ENCODE measurements at places on chromosomes 7 and 10. TPM values are rescaled to one million over a fixed set of nuclear protein-coding genes. Genes with fewer than 3 reads are reported as not detected.

SLC13A1 gene
- not detected for total RNA-seq

CYP3A7 gene
- total RNA-seq = not detected

CTNNA3 gene
- total RNA-seq = 1.2 TPM

ZNF783 gene
- 28.9 TPM for total RNA-seq

SCART1 gene
- 12.1 TPM for total RNA-seq

TWNK gene
- 16.6 TPM for total RNA-seq

- H3K36me3 ChIP-seq = no peaks in the 10 kb centered on the region
- H3K27me3 ChIP-seq = no peaks in the 10 kb centered on the region
- H3K4me1 ChIP-seq = no peaks in the 10 kb centered on the region
- DNase-seq = no peak
- no peak overlapping the region for H3K4me3 ChIP-seq
Measured at GRCh38 chr7:918118-918425, 36.4 kb downstream of the ADAP1 start.

DNA sequence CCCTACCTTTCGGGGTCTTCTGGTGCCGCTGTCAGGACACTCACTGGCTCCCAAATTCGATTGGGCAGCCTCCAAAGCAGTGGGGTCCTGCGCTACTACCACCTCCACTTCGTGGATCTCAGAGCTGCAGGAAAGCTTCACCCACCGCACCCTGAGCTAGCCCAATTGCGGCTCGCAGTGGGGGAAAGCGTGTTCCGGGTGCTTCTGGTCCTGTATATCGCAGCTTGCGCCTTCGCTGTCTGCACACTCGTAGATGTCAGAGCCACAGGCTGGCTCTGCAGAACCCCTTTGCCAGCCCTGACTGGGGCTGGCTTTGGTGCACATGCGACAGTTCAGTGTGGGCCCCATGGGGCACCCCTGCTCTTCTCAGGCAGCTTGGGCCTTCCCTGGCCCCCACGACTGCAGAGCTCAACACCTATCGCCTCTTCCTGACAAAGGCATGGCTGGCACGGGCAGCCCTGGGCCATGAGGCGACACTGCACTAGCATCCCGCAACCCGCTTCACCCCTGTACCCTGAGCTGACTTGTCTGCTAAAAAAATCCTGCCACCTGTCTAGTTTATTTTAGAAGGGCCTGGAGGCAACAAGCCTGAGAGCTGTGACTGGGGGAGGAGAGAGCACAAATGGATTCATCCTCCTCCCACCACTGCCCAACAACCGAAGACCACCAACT, 78.7 kb upstream of the ABI1 start:
- no peaks in the 10 kb centered on the region for H3K36me3 ChIP-seq
- DNase-seq = no peak
- H3K27me3 ChIP-seq = no peaks in the 10 kb centered on the region
- H3K27ac ChIP-seq = no peak overlapping the region
- H3K4me3 ChIP-seq = no peak overlapping the region
- H3K4me1 ChIP-seq = no peaks in the 10 kb centered on the region

DNA sequence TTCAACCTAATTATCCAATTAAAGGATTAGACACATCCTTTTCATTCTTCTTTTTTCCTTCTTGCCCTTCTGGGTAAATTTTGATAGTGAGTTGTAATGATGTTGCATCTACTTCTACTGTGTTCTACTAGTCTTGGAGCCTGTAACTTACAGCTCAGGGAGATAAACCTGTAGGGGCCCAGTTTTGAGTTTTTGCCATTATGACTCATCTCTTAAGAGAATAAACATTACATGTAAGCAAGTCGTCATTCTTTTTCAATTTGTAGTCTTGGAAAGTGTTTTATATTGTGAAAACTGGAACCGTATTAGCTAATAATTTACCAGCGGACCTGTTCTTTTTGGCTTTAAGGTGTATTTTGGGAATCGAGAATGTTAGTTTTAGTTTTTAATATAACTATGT, 89.7 kb upstream of the RPA3 start:
- H3K4me3 ChIP-seq = no peak overlapping the region
- no peaks in the 10 kb centered on the region for H3K4me1 ChIP-seq
- no peak overlapping the region for H3K27ac ChIP-seq
- no peak for DNase-seq

- no peak overlapping the region for H3K27ac ChIP-seq
- H3K4me1 ChIP-seq = no peaks in the 10 kb centered on the region
- no peaks in the 10 kb centered on the region for H3K36me3 ChIP-seq
- no peaks in the 10 kb centered on the region for H3K27me3 ChIP-seq
Measured at GRCh38 chr7:36315309-36315944, 74.2 kb upstream of the ANLN start.

DNA sequence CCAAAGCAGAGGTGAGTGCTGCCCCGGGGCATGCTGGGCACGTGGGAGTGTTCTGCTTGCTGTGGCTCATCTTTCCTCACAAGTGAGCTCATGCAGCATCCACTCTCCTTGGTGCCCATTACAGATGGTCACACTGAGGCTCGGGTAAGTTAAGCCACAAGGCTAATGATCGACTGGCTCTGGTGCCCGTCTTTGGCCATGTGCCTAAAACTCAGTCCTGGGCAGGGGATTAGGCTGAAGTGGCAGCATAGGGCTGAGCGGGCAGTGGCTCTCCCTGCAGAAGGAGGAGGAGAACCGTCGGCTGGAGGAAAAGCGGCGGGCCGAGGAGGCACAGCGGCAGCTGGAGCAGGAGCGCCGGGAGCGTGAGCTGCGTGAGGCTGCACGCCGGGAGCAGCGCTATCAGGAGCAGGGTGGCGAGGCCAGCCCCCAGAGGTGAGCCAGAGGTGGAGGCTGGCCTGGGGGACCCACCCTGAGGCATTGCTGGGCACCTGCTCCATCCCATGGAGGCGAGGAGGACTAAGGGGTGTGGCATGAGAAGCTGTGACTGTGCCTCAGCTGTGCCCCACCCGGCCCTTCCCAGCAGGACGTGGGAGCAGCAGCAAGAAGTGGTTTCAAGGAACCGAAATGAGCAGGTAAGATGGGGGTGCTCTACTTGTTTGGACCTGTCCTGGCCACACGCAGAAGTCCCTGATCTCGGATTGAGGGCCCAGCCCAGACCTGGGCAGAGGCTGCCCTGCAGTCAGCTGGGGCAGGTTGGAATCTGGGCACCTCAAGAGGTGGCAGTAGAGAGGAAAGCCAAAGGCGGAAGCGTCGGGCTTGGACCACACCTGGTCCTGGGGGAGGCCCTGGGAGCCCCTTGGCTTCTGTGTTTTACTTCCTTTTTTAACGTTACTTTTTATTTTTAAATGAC, 7.3 kb downstream of the PGAM2 start:
- DNase-seq = no peak
- H3K4me3 ChIP-seq = no peak overlapping the region
- H3K27ac ChIP-seq = no peak overlapping the region
- peaks cover 66% of the 10 kb centered on the region for H3K36me3 ChIP-seq

- no peak for DNase-seq
- H3K4me3 ChIP-seq = no peak overlapping the region
- peaks cover 37% of the 10 kb centered on the region for H3K4me1 ChIP-seq
- no peaks in the 10 kb centered on the region for H3K27me3 ChIP-seq
- no peaks in the 10 kb centered on the region for H3K36me3 ChIP-seq
Measured at GRCh38 chr10:19640566-19641263, 175.5 kb upstream of the PLXDC2 start.

DNA sequence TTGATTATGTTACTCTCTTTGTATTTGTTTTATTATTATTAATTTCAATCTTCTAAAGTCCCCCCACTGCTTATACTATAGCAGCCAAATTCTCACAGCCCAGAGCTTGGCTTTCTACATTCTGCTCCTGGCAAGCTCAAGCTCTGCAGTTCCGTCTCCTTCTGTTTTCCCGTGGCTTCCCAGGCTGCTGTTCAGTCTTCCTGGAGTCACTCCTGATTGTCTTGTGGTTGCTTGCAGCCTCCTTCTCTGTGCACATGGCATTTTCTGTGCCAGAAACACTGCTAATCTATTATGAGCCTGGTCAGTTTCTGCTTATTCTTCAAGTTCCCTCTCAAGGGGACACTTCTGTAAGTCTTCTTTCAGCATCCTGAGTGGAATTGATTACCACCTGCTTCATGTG, 533.7 kb upstream of the IGFBP3 start:
- H3K27me3 ChIP-seq = no peaks in the 10 kb centered on the region
- H3K4me1 ChIP-seq = peaks cover 17% of the 10 kb centered on the region
- H3K4me3 ChIP-seq = no peak overlapping the region
- H3K36me3 ChIP-seq = no peaks in the 10 kb centered on the region
- DNase-seq = no peak

DNA sequence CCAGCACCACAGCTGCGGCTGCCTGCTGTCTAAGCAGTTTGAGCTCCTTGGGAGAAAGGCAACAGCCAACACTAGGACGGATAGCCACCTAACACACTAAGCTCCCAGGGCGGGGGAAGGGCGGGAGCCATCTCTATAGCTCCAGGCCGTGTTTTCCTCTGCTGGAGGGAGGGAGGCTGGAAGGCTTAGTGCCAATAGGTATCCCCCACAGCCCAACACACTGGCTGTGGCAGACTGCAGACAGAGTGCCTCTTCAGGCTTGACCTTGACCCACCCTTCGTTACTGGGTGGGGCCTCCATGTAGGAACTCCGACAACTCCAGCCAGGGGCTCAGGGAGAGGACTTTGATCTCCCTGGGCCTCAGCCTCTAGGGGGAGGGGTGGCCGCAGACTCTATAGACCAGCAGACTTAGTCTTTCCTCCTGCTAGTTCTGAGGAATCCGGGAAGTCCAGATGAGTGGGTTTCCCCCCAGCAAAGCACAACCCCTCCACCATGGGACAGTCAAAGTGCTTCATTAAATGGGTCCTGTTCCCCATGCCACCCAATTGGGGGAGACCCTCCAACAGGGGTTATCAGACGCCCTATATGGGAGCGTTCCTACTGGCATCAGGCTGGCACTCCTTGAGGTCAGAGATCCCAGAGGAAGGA, 314.4 kb upstream of the MKI67 start:
- H3K27ac ChIP-seq = no peak overlapping the region
- no peaks in the 10 kb centered on the region for H3K27me3 ChIP-seq
- H3K4me3 ChIP-seq = no peak overlapping the region
- H3K4me1 ChIP-seq = no peaks in the 10 kb centered on the region
- no peak for DNase-seq
- no peaks in the 10 kb centered on the region for H3K36me3 ChIP-seq

GRCh38 chr7:73351447-73352167, 23.6 kb downstream of the FKBP6 start:
- no peaks in the 10 kb centered on the region for H3K27me3 ChIP-seq
- no peaks in the 10 kb centered on the region for H3K4me1 ChIP-seq
- no peak for DNase-seq
- H3K27ac ChIP-seq = no peak overlapping the region

GRCh38 chr7:31439165-31439564, 74.7 kb upstream of the ITPRID1 start:
- no peaks in the 10 kb centered on the region for H3K36me3 ChIP-seq
- DNase-seq = no peak
- no peaks in the 10 kb centered on the region for H3K4me1 ChIP-seq
- no peak overlapping the region for H3K4me3 ChIP-seq
- H3K27me3 ChIP-seq = no peaks in the 10 kb centered on the region

GRCh38 chr10:7432884-7433726, 22.3 kb upstream of the SFMBT2 start:
- no peak for DNase-seq
- H3K27me3 ChIP-seq = no peaks in the 10 kb centered on the region
- H3K4me3 ChIP-seq = no peak overlapping the region
- no peaks in the 10 kb centered on the region for H3K4me1 ChIP-seq
- H3K27ac ChIP-seq = no peak overlapping the region
- no peaks in the 10 kb centered on the region for H3K36me3 ChIP-seq

DNA sequence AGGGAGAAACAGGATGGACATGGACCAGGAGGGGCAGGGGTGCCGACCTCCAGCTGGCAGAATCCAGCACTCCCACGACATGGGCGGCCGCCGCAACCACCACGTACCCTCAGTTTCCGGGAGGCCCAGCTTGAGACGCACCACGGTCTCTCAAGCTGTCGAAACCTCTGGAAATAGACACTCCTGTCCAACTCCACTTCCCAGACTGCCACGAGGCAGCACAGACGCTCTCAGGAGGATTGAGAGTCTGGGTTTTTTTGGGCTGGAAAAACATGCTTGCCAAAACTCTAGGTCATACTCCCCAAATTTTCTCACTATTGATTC, 37.9 kb upstream of the PDGFA start:
- DNase-seq = no peak
- H3K27me3 ChIP-seq = no peaks in the 10 kb centered on the region
- no peaks in the 10 kb centered on the region for H3K36me3 ChIP-seq
- no peaks in the 10 kb centered on the region for H3K4me1 ChIP-seq
- H3K27ac ChIP-seq = peak overlapping the region; percentile 77
- peak overlapping the region; percentile 49 for H3K4me3 ChIP-seq

GRCh38 chr10:82621680-82622079, 746.7 kb downstream of the NRG3 start:
- no peak for DNase-seq
- H3K4me1 ChIP-seq = no peaks in the 10 kb centered on the region
- no peaks in the 10 kb centered on the region for H3K36me3 ChIP-seq
- no peaks in the 10 kb centered on the region for H3K27me3 ChIP-seq
- H3K4me3 ChIP-seq = no peak overlapping the region

DNA sequence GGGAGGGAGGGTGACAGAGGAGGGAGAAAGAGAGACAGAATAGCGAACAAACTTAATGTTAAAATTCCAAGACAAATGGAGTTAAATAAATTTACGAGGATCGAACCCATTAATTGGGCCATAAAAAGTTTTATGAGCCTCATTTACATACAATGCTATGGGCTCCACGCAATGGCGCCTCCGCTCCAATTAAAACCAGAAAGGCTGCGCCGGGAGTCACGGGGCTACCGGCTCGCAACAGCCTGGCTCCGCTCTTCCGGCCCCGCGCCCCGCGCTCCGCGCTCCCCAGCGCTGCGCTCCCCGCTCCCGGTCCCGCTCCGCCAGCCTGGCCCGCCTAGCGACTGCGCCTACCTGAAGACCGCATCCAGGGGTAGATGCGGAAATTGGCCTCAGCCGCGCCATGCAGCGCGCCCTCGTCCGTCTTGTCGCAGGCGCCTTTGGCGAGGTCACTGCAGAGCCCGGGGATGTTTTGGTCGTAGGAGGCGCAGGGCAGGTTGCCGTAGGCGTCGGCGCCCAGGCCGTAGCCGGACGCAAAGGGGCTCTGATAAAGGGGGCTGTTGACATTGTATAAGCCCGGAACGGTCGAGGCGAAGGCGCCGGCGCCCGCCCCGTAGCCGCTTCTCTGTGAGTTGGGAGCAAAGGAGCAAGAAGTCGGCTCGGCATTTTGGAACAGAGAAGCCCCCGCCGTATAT, 513 bp downstream of the HOXA7 start:
- peaks cover 30% of the 10 kb centered on the region for H3K4me1 ChIP-seq
- H3K27ac ChIP-seq = peak overlapping the region; percentile 36
- DNase-seq = no peak
- H3K36me3 ChIP-seq = no peaks in the 10 kb centered on the region
- H3K27me3 ChIP-seq = no peaks in the 10 kb centered on the region

- no peak overlapping the region for H3K4me3 ChIP-seq
- H3K27me3 ChIP-seq = no peaks in the 10 kb centered on the region
- no peaks in the 10 kb centered on the region for H3K4me1 ChIP-seq
- DNase-seq = no peak
- no peaks in the 10 kb centered on the region for H3K36me3 ChIP-seq
- H3K27ac ChIP-seq = no peak overlapping the region
Measured at GRCh38 chr7:148912758-148913541, 28.9 kb upstream of the EZH2 start.

GRCh38 chr7:24701261-24702235, 55.7 kb downstream of the GSDME start:
- H3K27ac ChIP-seq = no peak overlapping the region
- no peaks in the 10 kb centered on the region for H3K27me3 ChIP-seq
- no peaks in the 10 kb centered on the region for H3K36me3 ChIP-seq
- H3K4me1 ChIP-seq = peaks cover 44% of the 10 kb centered on the region
- DNase-seq = no peak
- H3K4me3 ChIP-seq = no peak overlapping the region

- no peak overlapping the region for H3K4me3 ChIP-seq
- no peaks in the 10 kb centered on the region for H3K27me3 ChIP-seq
- no peak overlapping the region for H3K27ac ChIP-seq
- DNase-seq = no peak
- no peaks in the 10 kb centered on the region for H3K36me3 ChIP-seq
Measured at GRCh38 chr10:21261842-21262294, 263.6 kb downstream of the SKIDA1 start.
